Stimulated activated naive CD8-positive, alpha-beta T cell treated with anti-CD3 and anti-CD28 coated beads, Interleukin-15, amount 100 ng/mL, for 72 hours (primary cell): ENCODE measurements at places on chromosomes 1 and 21.

GRCh38 chr1:180271272-180272255, 41.5 kb downstream of the LHX4 start:
- DNase-seq = no peak

- DNase-seq = no peak
These were observed 277.3 kb upstream of the FMN2 start for GRCh38 chr1:239814306-239814881.

- DNase-seq = no peak
These were observed 1182.6 kb upstream of the B3GALT2 start for GRCh38 chr1:194369060-194369459.

- DNase-seq = no peak
These were observed 211.2 kb downstream of the SETD4 start for GRCh38 chr21:35849144-35849543.

GRCh38 chr1:39490596-39491145, 765 bp upstream of the BMP8A start:
- DNase-seq = no peak

DNA sequence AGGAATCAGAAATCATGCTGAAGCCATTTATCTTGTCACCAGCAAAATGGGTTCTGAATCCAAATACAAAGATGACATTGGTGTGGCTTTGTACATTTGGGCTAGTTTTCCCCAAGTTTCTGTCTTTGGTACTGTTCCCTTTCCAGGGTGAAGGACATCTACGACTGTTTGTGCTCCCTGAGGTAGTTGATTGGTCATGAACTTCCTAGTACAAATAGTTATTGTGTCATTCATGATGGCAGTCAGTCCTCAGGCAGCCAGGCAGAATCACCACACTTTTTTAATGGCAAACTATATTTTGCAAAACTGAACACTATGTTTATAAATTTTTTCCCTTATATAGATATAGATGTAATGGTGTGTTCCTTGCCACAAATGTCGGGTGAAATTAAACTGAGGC, 46.0 kb downstream of the CEP350 start:
- no peak for DNase-seq

DNA sequence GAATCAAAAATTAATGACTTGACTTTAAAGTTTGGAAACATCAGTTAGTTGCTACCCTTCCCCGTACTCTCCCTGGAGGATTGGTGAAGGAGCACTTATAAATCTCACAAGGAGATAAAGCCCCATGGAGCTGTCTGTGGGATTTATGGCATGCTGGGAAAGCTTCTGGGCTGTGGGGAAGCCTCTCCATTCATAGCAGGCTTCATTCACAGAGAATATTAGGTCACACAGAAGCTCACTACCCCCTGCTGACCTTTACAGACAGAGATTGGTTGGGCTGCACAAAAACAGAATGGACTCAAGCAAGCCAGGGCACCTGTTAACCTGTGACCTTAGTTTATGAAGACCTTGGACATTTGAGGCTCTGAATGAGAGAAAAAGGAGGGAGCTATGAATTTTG, 32.1 kb downstream of the RGL1 start:
- DNase-seq = no peak

- no peak for DNase-seq
These were observed 90.5 kb downstream of the LAMC2 start for GRCh38 chr1:183276386-183277080.

- peak; percentile 28 for DNase-seq
These were observed 61.2 kb upstream of the MCOLN3 start for GRCh38 chr1:85109475-85109874.

GRCh38 chr1:116504308-116505156, 66.3 kb downstream of the CD58 start:
- peak; percentile 75 for DNase-seq

GRCh38 chr1:235941876-235942624, 75.3 kb upstream of the LYST start:
- no peak for DNase-seq

DNA sequence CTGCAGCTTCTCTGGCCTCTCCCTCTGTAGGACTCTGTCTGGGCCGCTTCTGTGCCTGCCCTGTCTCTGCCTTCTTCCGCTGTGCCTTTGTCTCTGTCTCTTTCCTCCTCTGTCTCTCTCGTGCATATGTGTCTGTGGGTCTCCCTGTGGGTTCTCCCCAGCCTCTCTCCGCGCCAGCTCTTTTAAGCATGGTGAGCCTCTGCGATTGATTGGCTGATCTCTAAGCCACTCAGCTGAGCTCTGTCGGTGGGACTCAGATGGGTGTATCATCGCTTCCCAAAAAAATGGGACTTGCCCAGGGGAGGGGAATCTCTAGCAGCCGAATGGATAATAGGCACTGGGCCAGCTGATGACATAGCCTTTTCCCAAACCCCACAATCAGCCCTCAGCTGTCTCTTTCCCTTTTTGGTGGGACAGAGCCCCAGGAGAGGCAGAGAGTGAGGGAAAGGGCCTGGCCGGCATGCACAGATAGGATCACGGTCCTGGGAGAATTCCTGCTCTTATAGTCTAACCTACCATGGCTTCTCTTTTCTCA, at the start of gene ADAMTS4:
ADAMTS4 (minus strand) TSS at position 158 of the 535 bp plus-strand sequence. CDS start 427 bp downstream, outside the sequence.
- no peak for DNase-seq

DNA sequence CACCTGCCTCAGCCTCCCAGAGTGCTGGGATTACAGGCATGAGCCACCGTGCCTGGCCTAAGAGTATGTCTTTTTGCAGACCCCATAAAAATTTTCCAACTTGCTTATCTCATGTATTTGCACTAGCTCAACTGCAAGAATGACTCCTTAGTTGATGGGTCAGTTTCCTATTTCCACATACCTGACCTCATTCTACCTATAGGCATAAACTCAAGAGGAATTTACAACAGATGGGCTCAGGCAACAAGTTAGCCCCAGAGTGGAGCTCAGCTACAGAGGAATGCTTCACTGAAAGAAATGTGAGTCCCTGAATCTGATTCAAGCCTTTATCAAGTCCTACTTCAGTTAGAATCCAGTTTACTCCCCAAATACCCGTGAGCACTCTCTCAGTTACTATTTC, 5.3 kb upstream of the SLC37A1 start:
- DNase-seq = no peak

- no peak for DNase-seq
These were observed 46.0 kb downstream of the DIP2A start for GRCh38 chr21:46504666-46505065.

DNA sequence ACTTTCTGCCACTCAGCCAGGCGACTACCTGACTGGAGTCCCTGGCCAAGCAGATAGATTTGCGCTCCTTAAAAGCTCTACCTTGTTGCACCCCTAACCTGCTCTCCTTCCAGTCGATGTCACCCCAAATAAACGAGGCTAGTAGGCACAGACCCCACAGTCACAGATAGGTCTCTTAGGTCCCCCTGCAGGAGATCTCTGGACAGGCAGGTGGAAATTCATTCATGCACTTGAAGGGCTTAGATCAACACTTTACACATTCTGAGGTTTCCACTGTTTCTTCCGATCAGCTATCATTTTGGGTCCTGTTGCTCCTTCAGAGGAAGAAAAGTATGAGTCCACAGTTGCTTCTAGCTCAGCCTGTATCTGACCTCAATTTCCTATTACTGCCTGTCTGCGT, 272.6 kb upstream of the FMN2 start:
- peak; percentile 22 for DNase-seq

GRCh38 chr1:155940482-155940992, 901 bp upstream of the RXFP4 start:
- no peak for DNase-seq

- no peak for DNase-seq
These were observed 125.7 kb downstream of the LYPLAL1 start for GRCh38 chr1:219299420-219299819.

- peak; percentile 73 for DNase-seq
These were observed 56.7 kb downstream of the S1PR1 start for GRCh38 chr1:101293461-101294051.

- DNase-seq = peak; percentile 28
These were observed 123.6 kb downstream of the DTL start for GRCh38 chr1:212158912-212159796.
